ENCODE measurements at places on chromosomes 4 and X.

DNA sequence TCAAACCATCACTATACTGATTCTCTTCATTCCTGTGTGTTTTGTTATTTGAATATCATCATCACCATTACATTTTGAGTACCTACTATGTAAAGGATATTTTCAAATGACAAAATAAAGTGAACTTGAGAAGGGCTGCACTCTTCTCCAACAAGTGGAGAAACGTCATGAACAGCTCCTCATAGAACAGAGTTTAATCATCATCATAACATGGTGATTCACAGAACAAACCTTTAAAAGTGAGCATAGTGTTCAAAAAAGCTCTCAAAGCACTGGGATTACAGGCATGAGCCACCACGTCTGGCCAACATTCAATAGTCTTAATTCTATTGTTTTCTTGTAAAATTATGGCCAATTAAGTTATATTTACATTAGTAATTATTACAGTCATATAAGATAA, 993.9 kb downstream of the PDHA2 start:
- no peak overlapping the region for H3K4me3 ChIP-seq
- H3K27ac ChIP-seq = no peak overlapping the region
- DNase-seq = no peak
- no peaks in the 10 kb centered on the region for H3K36me3 ChIP-seq

DNA sequence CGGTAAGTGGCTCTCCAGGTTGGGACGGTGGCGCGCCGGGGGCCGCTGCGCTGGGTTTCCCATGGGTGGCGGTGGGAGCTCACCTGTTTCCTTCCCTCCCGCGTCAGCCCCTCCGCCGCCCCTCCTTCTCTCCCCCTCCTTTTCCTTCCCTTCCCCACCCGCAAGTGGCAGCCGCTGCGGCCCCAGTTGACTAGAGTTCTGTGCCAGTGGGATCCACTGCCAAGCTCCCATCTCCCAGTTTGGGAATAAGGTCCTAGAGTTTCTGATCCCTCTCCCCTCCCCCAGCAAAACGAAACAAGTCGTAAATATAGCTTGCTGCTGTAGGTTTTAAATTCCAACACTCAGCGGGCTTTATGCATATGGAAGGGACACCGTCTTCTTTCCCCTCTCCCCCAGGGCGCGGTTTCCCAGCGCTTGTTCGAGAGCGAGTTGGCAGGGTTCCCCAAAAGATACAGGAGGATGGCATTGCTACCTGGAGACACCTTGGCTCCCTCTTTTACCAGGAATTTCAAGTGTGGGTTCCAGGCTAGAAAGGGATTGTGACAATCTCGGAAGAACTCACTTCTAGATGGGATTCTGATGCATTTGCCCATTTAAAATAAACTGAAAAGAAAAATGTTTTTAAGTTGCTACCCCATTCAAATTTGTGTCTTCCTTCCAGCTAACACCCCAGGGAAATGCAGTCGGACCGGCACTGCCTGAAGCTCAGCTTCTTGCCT, 1.2 kb downstream of the TLL1 start:
- H3K4me3 ChIP-seq = peak overlapping the region; percentile 61
- no peaks in the 10 kb centered on the region for H3K27me3 ChIP-seq
- no peak overlapping the region for H3K27ac ChIP-seq
- no peak for DNase-seq
- H3K4me1 ChIP-seq = no peaks in the 10 kb centered on the region

DNA sequence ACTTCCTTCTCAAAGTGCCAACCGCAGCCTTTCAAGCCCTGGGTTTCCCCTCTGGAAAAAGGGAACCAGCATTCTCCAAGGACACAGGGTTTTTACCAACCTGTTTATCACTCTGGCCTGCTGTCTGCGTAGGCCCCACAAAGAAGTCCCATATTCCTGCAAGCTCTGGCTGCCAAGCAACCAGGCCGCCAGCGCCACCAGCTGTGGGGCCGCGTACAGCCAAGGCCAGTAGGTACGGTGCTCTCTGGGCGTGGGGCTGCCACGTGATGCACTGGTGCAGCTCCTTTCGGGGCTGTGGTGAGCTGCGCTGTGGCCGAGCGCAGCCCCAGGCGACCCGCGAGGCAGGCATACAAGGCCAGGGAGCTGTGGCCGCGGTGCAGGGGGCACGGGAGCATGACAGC, 22.1 kb downstream of the LUZP4 start:
- no peaks in the 10 kb centered on the region for H3K4me1 ChIP-seq
- H3K36me3 ChIP-seq = no peaks in the 10 kb centered on the region
- no peaks in the 10 kb centered on the region for H3K27me3 ChIP-seq

DNA sequence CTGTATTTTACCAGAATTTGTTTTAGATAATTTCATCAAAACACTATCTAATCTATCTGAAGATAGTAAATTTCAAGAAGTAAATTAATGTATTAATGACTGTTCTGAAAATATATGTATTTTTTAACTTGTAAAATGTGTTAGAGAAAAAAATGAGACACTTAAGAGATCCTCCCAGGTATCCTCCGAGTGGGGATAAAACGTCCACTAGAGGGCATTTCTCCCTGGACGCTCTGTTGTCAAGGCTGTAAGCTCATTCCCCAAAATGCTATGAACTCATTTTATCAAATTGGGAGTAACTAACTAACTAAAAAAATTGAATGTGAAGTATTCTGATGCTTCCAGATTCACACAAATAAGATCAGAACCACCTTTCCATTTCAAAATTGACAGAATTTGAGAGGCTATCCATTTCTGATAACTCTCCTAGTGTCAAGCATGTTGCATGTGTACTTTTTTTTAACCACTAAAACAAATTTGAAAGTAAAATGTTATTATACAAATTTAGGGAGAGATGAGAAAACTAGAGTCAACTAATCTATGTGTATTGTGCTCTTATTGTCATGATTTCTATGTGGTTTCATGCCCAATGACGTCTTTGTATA, 337.3 kb upstream of the HS3ST1 start:
- no peaks in the 10 kb centered on the region for H3K36me3 ChIP-seq
- no peaks in the 10 kb centered on the region for H3K4me1 ChIP-seq
- H3K4me3 ChIP-seq = no peak overlapping the region
- H3K27ac ChIP-seq = no peak overlapping the region
- DNase-seq = no peak
- no peaks in the 10 kb centered on the region for H3K27me3 ChIP-seq

DNA sequence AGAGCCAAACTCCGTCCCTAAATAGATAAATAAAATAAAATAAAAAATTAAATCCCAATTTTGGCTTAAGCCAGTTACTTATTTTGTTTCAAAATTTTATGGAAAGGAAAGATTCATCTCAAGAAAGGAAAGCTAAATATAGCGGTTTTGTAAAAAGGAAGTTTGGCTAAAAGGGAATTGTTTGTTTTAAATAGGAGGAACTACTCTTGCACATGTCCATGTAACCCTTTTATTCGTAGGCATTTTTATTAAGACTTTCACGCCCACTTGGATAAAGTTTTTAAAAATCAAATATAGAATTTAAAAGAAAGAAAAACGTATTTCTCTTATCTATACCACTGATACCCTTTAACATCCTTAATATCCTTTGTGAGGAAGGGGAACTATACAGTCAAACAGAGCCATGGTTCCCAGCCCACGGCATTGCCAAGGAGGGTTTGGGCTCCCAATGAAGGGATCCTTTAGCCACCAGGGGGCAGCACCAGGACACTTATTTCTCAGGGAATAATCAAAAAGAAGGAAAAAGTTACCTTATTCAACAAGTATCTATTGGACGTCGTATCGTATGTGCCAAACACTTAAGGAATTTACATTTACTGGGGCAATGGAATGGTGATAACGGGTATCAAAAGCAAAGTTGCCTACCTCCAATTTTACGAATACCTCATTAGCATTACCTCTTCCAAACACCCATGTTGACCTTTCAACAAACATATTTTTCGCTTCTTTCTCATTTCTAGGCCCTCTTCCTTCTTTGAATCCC, 27.7 kb downstream of the CDKN2AIP start:
- DNase-seq = peak; percentile 93
- no peak overlapping the region for H3K27ac ChIP-seq
- no peaks in the 10 kb centered on the region for H3K36me3 ChIP-seq
- no peak overlapping the region for H3K4me3 ChIP-seq

DNA sequence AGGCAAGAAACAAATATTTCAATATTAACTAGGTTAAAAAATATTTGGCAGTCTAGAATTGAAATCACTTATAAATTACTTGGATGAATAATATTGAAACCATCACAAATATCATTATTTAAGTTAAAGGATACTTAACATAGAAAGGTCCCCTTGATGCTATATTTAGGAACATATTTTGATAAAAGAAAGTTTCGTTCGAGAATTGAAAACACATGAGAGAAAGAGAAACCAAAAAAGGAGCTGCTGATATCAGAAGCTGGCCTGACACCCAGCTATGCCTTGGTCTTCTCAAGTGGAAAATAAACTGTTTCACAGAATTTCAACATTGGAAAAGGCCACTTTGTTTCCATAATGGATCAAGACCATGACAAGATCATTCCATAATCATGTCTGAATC, 762.4 kb downstream of the DMD start:
- no peak overlapping the region for H3K27ac ChIP-seq
- no peak for DNase-seq
- no peaks in the 10 kb centered on the region for H3K4me1 ChIP-seq
- no peak overlapping the region for H3K4me3 ChIP-seq
- no peaks in the 10 kb centered on the region for H3K27me3 ChIP-seq
- H3K36me3 ChIP-seq = no peaks in the 10 kb centered on the region

DNA sequence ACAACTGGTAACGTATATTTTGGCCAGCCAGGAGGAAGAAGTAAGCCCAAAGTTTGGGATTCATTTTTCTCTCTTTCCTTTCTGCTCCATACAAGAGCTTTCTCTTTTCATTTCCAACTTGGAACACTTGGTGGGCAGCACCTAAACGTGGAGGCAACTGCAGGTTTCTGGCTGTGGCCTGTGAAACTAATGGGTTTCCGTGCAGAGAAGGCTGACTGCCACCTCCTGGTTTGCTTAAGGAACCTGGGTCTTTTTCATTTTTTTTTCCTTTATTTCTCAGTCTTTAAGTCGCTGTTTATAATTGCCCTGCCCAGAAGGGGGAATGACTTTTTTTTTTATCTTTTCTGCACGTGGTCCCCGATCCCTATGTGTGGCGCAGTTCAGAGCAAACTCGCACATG, 15.4 kb downstream of the ZNF718 start:
- no peaks in the 10 kb centered on the region for H3K4me1 ChIP-seq
- no peak for DNase-seq
- H3K27ac ChIP-seq = no peak overlapping the region
- H3K36me3 ChIP-seq = peaks cover 89% of the 10 kb centered on the region
- no peak overlapping the region for H3K4me3 ChIP-seq
- no peaks in the 10 kb centered on the region for H3K27me3 ChIP-seq

- no peaks in the 10 kb centered on the region for H3K4me1 ChIP-seq
- H3K36me3 ChIP-seq = peaks cover 13% of the 10 kb centered on the region
- no peak for DNase-seq
- H3K4me3 ChIP-seq = no peak overlapping the region
- no peaks in the 10 kb centered on the region for H3K27me3 ChIP-seq
Measured at GRCh38 chr4:87097075-87097474, 123.3 kb downstream of the KLHL8 start.

GRCh38 chr4:41757521-41758156, 9.1 kb upstream of the PHOX2B start:
- H3K4me3 ChIP-seq = no peak overlapping the region
- no peak for DNase-seq
- no peak overlapping the region for H3K27ac ChIP-seq

DNA sequence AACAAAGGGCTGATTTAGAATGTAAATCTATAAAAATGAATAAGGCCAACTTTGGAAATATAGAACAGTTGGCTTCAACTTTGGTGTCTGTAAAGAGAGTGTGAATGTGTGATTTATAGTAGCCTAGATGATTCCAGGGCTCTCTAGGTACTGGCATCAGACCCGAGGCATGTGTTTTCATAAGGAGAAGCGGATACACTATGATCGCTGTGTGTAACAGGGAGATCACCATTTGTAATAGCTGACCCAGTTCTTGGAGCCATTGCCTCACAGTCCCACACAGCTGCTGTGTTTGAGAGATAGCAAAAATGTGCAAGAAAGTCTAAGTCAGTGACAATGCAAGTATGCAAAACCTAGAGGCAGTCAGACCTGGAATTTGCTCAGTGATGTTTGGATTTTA, 135.1 kb downstream of the REPS2 start:
- no peaks in the 10 kb centered on the region for H3K27me3 ChIP-seq
- H3K4me1 ChIP-seq = no peaks in the 10 kb centered on the region
- DNase-seq = no peak
- no peak overlapping the region for H3K4me3 ChIP-seq
- H3K36me3 ChIP-seq = no peaks in the 10 kb centered on the region

GRCh38 chrX:149392921-149393320, 112.2 kb downstream of the IDS start:
- no peaks in the 10 kb centered on the region for H3K4me1 ChIP-seq

GRCh38 chr4:7979652-7979968, 39.9 kb upstream of the AFAP1 start:
- no peak overlapping the region for H3K4me3 ChIP-seq
- H3K27me3 ChIP-seq = no peaks in the 10 kb centered on the region
- H3K36me3 ChIP-seq = no peaks in the 10 kb centered on the region
- no peak overlapping the region for H3K27ac ChIP-seq
- H3K4me1 ChIP-seq = no peaks in the 10 kb centered on the region
- DNase-seq = no peak

DNA sequence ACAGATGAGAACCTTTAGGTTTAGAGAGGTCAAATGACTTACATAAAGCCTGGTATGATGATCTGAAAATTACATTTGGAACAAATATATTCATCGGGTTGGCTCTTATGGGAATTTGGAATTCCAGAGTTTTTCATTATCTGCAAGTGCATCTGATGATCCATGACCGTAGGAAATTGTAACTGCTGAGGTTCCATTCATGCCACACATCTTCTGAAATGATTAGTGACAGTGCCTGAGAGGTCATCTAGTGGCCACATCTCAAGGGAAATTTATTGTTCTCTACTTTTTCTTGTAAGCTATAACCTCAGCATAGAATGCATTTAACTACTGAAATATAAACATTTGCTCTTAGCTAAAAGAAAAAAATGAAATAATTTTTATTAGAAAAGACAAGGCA, 105.8 kb upstream of the NWD2 start:
- DNase-seq = no peak
- H3K27ac ChIP-seq = no peak overlapping the region
- H3K4me3 ChIP-seq = no peak overlapping the region
- no peaks in the 10 kb centered on the region for H3K27me3 ChIP-seq
- no peaks in the 10 kb centered on the region for H3K4me1 ChIP-seq
- no peaks in the 10 kb centered on the region for H3K36me3 ChIP-seq

GRCh38 chr4:81214144-81214880, 710 bp downstream of the PRKG2 start:
- no peak for DNase-seq
- peaks cover 4% of the 10 kb centered on the region for H3K4me1 ChIP-seq
- peak overlapping the region; percentile 67 for H3K4me3 ChIP-seq
- no peak overlapping the region for H3K27ac ChIP-seq

DNA sequence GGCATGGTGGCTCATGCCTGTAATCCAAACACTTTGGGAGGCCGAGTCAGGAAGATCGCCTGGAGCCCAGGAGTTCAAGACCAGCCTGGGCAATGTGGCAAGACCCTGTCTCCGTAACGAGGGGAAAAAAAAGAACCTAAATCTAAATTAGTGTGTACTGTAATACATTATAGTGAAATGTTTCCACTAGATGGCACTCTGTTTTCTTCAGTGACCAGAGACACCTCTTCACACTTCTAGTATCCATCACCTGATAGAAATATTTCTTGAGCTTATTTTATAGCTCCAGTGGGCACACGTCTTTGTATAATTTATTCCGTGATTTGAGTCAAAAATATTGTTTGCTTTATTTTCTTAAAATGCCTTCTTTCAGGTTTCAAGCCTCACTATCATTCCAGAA, 600.9 kb upstream of the DIPK2B start:
- H3K27me3 ChIP-seq = no peaks in the 10 kb centered on the region
- no peak for DNase-seq
- no peak overlapping the region for H3K4me3 ChIP-seq
- H3K27ac ChIP-seq = no peak overlapping the region
